Naive thymus-derived CD4-positive, alpha-beta T cell (primary cell): ENCODE measurements at places on chromosomes 1 and 21.

- DNase-seq, result no peak
These were observed 6.1 kb downstream of the FLVCR1 start for GRCh38 chr1:212864201-212864600.

DNA sequence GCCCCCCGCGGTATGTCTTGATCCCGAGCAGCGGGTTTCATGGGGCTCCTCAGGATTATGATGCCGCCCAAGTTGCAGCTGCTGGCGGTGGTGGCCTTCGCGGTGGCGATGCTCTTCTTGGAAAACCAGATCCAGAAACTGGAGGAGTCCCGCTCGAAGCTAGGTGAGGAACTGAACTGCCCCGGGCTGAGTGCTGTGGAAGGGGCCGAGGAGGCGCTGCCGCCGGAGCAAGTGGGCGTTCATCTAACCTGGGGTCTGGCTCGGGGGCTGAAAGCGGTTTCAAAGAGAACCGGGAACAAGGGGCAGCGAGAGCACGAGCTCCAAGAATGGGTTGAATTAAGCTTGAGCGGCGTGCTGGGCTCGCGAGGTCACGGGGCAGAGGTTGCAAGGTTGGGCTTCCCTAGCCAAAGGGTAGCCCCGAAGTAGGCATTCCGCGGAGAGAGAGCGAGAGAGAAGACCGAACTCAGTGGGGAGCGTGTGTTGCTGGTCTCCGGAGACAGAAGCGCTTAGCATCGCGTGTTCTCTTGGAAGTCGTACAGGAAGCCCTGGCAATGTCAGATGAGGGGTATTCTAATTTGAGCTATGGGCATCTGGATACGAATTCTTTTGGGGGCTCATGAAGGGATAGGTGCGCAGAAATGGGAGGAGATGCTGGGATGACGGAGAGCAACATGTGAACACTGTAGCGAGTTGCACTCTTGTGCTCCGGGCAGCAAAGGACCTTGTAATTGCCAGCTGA is 732 bp downstream of the HS2ST1 start:
- DNase-seq, result peak; percentile 53

- DNase-seq, result no peak
These were observed 37.2 kb upstream of the C1orf115 start for GRCh38 chr1:220652995-220653394.

DNA sequence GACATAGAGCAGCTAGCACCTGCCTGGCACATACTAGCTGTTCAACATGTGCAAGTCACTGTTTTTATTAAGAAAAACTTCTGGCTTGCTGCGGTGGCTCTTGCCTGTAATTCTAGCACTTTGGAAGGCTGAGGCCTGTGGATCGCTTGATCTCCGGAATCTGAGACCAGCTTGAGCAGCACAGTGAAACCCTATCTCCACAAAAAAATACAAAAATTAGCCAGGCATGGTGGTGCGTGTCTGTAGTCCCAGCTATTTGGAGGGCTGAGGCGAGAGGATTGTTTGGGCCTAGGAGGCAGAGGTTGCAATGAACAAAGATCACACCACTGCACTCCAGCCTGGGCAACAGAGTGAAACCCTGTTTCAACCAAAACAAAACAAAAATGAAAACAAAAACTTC is 27.7 kb upstream of the C8B start:
- no peak for DNase-seq

DNA sequence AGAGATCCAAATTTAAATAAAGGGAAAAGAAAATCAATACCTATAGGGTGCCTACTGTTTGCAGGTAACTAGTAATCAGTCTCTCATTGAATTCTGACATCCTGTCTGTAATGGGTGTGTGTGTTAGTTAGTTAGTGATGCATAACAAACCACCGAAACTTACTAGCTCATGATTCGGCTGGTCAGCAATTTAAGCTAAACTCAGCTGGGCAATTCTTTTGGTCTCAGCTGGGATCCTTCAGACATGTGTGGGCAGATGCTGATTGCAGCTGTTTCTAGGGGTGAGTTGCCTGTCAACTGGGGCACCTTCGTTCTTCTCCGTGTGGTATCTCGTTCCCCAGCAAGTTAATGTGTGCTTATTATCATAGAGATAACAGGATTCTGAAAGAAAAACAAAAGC is 40.2 kb upstream of the ZNF124 start:
- no peak for DNase-seq

DNA sequence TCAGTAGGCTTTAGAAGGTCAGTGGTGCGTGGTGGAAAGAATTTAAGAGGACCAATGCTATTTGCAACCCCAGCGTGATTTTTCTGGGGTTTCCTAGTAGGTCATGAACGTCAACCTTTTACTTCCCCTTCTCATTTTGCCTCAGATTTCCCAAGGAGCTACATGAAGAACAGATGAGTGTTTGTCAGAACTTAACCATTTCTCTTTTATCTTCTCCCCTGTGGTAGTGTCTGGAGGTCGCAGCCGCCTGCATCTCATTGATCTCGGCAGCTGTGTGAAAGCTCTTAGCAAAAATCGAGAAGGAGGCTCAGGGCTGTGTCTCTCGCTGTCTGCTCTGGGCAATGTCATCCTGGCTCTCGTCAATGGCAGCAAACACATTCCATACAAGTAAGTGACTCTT is 491.1 kb downstream of the KIF26B start:
- DNase-seq, result no peak

DNA sequence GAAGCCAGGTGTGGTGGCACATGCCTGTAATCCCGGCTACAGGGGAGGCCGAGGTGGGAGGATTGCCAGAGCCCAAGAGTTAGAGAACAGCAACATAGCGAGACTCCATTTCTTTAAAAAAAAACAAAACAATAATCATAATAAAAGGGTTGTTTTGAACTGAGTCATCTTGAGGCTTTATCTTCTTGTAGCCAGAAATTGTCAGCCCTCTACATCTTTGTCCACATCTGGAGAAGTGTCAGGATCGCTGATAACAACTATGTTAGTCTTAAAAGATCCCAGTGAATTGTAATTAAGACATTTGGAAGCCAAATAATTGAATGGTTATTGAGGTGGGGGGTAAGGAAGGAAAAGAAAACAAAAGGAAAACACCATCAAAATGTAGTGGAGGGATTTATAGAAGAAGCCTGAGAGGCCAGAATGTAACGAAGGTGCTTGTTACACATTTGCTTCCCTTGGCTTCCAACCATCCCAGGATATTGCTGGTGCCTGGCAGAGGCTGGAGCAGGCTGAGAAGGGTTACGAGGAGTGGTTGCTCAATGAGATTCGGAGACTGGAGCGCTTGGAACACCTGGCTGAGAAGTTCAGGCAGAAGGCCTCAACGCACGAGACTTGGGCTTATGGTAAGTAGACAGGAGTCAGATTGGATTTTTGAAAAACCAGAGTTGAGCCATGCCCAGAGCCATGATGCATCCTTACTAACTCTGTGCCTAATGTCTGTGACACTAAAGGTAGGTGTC is 52.5 kb upstream of the MTR start:
- no peak for DNase-seq

GRCh38 chr1:93339171-93339697 is 6.5 kb upstream of the DR1 start:
- DNase-seq, result no peak

DNA sequence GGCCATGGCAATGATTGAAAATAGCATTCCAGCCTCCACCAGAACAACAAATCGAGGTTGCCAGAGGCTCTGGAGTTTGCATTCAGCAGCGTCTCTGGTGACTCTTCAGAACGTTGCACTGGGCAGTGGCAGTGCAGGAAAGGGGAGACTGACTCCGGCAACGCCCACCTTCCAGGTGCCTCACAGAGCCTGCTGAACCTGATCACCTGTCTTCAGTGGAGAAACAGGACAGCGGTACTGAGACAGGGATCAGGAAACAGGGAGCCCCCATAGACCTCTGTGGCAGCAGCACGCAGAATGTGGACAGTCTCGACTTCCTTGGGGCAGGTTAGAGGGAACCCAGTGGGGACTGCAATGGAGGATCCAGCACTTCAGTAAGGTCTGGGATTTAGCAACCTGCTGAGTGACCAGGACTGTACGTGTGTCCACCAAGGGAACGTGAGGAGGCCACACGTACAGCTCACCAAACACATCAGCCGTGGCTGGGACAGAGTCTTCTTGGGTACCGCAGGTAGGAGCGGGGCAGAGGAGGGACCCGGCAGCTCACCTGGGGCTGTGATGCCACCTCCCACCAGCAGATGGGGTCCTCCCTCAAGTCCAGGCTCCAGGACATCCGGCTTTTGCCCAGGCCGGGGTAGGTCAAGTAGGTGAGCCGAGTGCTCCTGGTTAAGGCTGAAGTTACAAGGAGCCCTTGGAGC is 128.6 kb downstream of the PRDM2 start:
- DNase-seq, result peak; percentile 21
